ENCODE measurements at places on chromosomes 4 and X.

DNA sequence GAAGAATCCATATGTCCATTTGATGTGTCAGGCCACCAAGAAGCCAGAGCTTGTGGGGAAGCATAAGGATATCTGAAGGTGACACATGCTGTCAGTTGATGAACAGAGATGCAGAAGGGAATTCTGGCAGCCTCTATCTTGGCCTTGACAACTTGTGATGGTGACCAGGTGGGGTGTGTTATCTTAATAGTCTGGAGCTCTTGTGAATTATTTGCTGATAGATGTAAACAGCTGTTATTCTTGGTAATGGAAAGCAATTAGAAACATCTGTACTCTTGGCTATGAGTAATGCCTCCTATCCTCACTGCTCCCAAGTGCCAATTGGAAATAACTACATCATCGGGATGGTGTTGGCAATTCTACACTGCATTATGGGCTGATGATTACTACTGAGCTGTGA is 51.9 kb downstream of the NAA11 start:
- DNase-seq = no peak

DNA sequence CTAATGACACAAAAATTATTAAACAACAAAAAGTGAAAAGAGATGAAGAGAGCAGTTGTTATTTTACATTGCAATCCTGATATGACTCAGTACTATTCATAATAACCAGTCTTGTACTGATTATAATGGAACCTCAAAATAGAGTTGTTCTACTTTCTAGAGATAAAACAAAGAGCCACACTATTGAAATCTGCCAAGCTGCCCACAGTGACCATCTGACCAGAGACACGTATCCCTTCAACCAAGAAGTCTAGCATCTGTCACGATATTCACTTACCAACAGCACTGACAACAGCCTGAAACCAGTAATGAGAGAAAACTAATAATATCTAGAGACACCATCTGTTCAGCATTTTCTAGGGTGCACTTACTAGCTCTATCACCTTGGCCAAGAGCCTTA is 466.7 kb downstream of the NKX6-1 start:
- DNase-seq = no peak

- no peak for DNase-seq
These were observed 421.3 kb downstream of the FAT4 start for GRCh38 chr4:125736057-125736456.

DNA sequence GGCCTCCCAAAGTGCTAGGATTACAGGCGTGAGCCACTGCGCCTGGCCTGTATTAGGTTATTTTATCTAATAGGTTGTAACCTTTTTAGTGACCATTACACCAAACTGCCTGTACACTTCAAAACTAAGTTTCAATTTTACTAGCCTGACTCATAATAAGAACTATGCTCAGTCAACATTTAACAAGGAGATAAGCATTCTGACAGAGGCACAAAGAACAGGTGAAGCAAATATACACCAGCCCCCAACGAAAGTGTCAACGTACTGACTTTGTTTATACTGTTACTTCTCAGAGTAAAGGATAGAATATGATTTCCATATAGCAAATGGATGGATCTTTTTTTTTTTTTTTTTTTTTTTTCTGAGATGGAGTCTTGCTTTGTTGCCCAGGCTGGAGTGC is 62.8 kb downstream of the SHISA3 start:
- DNase-seq = no peak

DNA sequence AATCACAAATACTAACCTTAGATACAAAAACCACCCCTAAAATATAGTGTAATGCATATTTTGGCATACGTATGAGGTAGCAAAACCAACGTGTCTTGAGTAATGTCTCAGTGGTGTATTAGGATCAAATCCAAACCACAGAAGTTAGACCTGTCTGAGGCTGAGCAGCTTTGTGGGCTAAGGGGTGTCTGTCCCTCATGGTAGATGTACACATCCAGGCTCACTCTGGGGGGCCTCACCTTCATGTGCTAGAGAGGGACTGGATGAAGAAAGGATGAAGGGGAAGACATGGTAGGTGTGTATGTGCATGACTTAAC is 188.0 kb upstream of the TBC1D9 start:
- DNase-seq = no peak

- DNase-seq = no peak
These were observed 5.9 kb downstream of the ANXA10 start for GRCh38 chr4:168098248-168098717.

- peak; percentile 53 for DNase-seq
These were observed 54.1 kb downstream of the ARHGAP10 start for GRCh38 chr4:147786031-147786430.

- DNase-seq = no peak
These were observed 57.1 kb upstream of the DDX3X start for GRCh38 chrX:41276661-41277506.

GRCh38 chr4:18914182-18914581 is 892.6 kb upstream of the LCORL start:
- no peak for DNase-seq

GRCh38 chr4:37451656-37452055 is 207.1 kb downstream of the NWD2 start:
- no peak for DNase-seq

- DNase-seq = no peak
These were observed 46.0 kb downstream of the FNIP2 start for GRCh38 chr4:158814636-158815330.

DNA sequence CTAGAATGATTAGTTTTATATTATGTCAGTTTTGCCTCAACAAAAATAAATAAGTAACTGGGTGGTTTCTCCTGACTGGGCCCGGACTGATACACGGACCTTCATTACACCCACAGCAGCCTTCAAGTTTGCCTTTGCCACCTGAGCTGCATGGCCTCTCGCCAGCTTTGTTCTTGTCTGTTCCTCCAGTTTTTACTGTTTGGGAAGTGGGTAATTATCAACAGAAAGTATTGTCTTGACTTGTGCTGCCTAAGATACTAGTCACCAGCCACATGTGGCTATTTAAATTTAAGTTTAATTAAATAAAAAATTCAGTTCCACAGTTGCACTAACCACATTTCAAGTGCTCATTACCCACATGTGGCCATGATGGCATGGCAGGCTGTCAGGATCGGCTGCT is 74.7 kb upstream of the INTU start:
- no peak for DNase-seq
